ENCODE measurements at places on chromosomes 5 and 9. TPM values are rescaled to one million over a fixed set of nuclear protein-coding genes. Genes with fewer than 3 reads are reported as not detected.

DNA sequence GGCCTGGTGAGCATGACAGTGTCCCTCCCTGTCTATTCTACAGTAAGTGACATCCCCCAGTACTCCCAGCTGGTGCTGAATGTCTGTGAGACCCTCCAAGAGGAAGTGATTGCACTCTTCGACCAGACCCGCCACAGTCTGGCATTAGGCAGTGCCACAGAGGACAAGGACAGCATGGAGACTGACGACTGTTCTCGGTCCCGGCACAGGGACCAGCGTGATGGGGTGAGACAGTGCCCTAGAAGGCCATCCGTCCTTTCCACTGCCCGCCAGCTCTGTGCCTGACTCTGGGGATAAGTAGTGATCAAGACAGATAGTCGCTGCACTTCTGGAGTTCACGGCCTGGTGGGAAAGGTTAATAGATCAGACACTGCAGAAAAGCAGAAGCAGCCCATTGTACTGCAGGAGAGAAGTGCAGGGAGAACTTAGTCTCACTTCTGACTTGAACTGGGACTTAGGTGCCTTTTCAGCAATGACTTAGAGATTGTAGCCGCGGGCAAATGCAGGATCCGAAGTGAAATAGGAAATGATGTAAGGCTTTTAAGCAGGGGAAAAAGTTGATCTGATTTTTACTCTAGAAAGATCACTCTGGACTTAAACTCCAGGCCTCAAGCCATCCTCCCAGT lies 28.4 kb downstream of the SH3GLB2 start:
- DNase-seq = no peak

DNA sequence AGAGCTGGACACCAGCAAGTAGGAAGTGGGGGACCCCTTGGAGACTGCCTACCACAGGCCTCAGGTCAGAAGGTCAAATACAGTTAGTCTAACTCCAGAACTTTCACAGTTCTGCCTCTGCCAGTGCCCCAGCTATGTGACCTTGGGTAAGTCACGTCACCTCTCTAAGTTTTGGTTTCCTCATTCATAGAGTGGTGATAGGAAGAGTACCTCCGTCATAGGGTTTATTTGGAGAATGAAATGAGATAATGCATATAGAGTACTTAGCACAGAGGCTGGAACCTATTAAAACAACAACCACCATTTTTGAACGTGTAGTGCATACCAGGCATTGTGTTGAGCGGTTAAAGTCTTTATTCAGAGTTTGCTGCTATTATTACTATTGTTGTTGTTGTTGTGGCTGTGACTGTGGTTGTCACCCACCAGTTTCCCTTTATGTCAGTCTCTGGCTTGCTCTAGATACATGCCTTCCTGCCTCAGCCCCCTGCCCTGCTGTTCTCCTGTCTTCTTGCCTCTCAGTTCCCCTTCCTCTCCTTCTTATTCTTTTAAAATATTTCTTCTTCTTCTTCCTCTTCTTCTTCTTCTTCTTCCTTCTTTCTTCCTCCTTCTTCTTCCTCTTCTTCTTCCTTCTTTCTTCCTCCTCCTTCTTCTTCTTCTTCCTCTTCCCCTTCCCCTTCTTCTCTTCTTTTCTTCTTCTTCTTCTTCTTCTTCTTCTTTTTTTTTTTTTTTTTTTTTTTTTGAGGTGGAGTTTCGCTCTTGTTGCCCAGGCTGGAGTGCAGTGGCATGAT lies 67.8 kb downstream of the RALGPS1 start:
- no peak for DNase-seq

- DNase-seq = no peak
Observed at GRCh38 chr5:107478068-107478641, 192.6 kb downstream of the EFNA5 start.

DNA sequence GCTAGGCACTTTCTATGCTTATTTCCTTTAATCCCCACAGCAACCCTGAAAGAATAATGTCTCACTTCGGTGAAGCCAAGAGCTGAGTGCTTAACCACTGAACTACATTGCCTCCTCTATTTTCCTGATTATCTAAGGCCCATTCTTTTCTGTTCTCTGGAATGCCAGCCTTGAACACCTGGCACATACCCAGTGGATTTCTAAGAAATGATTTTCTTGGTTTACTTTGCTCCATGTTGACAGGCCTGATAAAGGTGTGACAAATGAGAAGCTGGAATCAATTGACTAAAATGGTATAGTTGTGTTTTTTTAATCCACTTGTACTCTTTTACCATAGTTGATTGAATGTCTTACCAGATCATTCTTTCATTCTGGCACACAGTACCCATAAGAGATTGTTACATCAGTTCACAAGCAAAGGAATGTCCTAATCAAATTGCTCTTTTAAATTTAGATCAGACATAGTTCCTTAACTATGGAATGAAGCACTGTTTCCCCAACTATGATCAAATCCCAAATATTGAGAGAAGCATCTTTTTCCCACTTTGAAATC lies 9.0 kb upstream of the ENC1 start:
- DNase-seq = no peak

DNA sequence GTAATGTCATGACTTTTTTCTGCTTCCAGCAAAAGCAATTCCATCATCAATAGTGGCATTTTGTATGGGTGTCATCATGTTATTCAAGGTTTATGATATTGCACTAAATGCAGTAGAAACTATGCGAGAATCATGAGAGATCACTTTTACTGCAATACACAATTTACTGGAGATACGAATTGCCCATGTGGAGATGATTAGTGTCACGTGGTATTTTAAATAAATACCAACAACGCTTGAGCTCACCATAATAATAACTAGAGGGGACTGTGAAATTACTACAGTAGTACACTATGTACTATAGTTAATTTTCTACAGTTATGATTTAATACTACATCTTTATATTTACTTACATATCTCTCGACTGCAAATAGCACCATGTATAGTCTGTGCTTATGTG lies 49.7 kb downstream of the FAM174A start:
- DNase-seq = no peak

DNA sequence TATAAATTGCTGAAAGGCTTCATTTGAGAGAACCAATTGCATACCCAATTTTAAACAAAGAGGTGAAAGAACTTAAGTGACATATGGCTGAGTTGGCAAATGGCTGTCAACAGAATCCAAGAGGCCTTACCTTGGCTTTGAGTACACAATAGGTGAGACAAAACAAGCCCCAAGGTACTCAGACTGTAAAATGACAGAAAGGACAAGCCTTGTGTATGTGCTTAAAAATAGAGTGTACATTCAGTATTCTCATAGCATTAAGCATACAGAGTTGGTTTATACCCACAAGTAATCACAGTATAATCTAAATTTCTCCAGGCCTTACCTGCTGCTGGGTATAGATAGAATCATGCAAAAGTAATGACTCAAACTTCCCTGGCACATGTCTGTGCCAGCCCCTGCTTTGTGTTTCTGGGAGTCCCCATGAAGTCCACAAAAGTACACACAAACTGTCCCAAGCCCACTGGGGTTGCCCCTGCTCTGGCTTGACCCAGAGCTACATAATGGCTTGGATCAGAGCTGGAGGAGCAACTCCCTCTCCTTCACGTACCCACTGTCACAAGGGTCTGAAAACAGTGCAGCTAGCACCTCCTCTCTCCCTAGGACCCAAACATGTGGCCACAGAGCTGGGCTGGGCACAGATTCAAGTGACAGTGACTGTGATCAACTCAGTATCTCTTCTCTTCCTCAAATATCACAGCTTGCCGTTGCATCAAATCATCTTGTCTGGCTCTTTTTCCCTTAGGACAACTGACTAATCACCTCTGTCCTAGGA lies 250.8 kb downstream of the ENC1 start:
- no peak for DNase-seq

RMI1 gene
- 18.6 TPM for total RNA-seq

- DNase-seq = no peak
Observed at GRCh38 chr5:81719743-81720345, 31.1 kb downstream of the SSBP2 start.

GRCh38 chr5:174419540-174420132 lies 304.7 kb upstream of the MSX2 start:
- peak; percentile 89 for DNase-seq

Measured in occipital lobe (tissue), 3 donors.